ENCODE measurements at places on chromosomes 6 and 20. TPM values are rescaled to one million over a fixed set of nuclear protein-coding genes. Genes with fewer than 3 reads are reported as not detected.

Gene IL17A
- total RNA-seq: not detected

Gene ADAM33
- total RNA-seq: under 0.01 TPM

Gene POLR1C
- 56.6 TPM for total RNA-seq

Gene TBC1D22B
- total RNA-seq: 9.1 TPM

Gene ARMH2
- not detected for total RNA-seq

Gene DDX43
- not detected for total RNA-seq

Gene C20orf202
- not detected for total RNA-seq

Gene MDFI
- total RNA-seq: 0.67 TPM

Gene PRSS16
- total RNA-seq: not detected

Gene ENPP4
- total RNA-seq: under 0.01 TPM

Gene LPIN3
- 13.4 TPM for total RNA-seq
